ENCODE measurements at places on chromosomes 4 and X.

- no peak for DNase-seq
Measured at GRCh38 chr4:71141125-71141524, 147.7 kb downstream of the DCK start.

- no peak for DNase-seq
Measured at GRCh38 chr4:183889190-183889589, 15.9 kb upstream of the STOX2 start.

- DNase-seq, result no peak
Measured at GRCh38 chrX:13507893-13508292, 61.5 kb upstream of the EGFL6 start.

GRCh38 chr4:183492791-183493222, 12.1 kb upstream of the ING2 start:
- no peak for DNase-seq

- no peak for DNase-seq
Measured at GRCh38 chr4:164293203-164293602, 460.7 kb upstream of the SMIM31 start.

DNA sequence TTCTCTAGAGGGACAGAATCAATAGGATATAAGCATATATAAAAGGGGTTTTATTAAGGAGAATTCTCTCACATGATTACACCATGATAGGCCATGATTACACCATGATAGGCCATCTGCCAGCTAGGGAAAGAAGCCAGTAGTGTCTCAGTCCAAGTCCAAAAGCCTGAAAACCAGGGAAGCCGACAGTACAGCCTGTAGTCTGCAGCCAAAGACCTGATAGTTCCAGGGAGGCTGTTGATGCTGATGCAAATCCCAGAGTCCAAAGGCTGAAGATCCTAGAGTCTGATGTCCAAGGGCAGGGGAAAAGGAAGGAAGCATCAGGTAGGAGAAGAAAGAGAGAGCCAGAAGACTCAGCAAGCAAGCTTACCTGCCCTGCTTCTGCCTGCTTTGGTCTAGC, 411.3 kb upstream of the EMCN start:
- DNase-seq, result no peak

GRCh38 chrX:152819266-152819665, 11.3 kb downstream of the CETN2 start:
- no peak for DNase-seq

GRCh38 chrX:56751071-56751470, 22.0 kb downstream of the NBDY start:
- DNase-seq, result no peak

DNA sequence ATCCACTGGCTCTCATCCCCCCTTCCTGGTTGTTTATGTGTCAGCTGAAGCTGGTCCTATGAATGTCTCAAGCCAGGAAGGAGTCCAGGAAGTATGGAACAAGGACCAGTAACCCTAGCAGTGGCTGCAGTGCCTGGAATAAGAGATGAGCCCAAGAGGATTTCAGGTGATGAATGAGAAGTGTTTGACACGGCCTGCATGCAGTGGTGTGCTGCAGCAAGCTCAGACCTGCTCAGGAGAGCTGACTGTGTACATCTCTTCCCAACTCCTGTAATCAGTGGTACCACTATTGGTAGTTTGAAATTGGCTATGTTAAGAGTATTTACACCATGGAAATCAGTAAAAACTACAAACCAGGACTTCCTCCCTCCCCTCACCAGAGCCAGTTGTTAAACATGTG, 88.0 kb downstream of the IQCM start:
- no peak for DNase-seq

DNA sequence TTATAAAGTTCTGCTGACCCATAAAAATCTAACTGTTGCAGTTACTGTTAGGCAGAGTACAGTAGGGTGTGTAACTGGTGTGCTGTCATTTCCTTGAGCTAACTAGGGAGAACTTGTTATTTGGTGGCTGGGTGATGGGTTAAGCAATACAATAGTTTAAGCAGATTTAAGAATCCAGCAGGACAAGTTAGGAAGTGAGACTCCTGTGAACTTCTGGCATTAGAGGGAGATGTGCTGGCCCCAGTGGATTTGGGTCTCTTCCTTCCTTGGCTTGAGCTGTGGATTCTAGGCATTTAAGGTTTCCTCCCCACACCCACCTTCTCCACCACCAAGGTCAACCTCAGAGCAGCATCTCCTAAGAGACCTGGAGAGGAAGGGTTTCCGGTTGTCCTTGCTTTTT, 70.5 kb downstream of the CLCN5 start:
- no peak for DNase-seq

GRCh38 chrX:119887721-119888425, 7.8 kb upstream of the AKAP14 start:
- DNase-seq, result no peak

DNA sequence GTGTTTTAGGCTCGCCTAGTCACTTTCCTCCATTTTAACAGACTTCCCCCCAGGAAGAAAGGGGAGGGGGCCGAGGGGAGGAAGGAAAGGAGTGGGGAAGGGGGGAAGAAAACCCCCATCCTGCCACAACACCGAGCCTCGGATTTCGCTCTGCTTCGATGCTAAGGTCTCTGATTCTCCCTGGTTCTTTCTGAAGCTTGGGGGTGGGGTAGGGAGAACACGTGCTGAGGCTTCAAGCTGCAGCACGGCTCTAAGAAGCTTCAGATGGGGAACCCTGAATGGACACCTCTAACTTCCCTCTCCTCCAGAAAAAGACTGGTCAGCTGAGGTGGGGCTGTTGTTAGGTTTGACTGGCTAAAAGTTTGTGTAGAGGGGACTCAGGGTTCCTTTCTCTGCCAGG, 61.8 kb downstream of the RHOH start:
- no peak for DNase-seq

- no peak for DNase-seq
Measured at GRCh38 chr4:93084599-93085305, 743.8 kb upstream of the ATOH1 start.

GRCh38 chr4:11469650-11470437, 41.1 kb upstream of the HS3ST1 start:
- no peak for DNase-seq

- DNase-seq, result no peak
Measured at GRCh38 chr4:89765966-89766365, 71.0 kb downstream of the SNCA start.

- DNase-seq, result no peak
Measured at GRCh38 chr4:100962698-100963097, 384.6 kb downstream of the PPP3CA start.

DNA sequence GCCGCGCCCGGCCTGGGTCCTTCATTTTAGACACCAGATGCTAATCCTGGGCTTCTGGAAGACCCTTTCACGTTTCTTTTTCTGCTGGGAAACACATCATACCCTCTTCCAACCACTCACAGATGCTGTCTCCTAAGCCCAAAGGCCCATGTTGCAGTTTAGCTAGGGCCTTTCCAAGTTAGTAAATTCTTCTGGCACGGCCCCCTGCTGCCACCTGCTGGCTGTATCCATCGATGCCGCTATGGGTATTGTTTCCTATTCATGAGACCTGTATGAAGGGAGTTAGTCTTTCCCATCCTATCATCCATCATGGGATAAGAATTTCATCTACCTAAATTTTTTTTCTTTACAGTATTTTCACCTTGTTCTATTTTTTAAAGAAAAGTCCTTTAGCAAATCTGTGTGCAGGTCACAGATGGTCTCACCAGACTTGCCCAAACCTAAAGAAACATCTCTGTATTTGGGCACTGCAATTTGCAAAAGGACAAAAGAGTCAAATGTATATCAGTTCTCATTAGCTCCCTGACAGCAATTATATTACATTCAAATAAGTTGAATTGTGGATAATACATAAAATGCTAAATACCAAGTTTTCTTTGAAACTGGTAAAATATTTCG, 37.8 kb upstream of the SLC9A7 start:
- peak; percentile 14 for DNase-seq

DNA sequence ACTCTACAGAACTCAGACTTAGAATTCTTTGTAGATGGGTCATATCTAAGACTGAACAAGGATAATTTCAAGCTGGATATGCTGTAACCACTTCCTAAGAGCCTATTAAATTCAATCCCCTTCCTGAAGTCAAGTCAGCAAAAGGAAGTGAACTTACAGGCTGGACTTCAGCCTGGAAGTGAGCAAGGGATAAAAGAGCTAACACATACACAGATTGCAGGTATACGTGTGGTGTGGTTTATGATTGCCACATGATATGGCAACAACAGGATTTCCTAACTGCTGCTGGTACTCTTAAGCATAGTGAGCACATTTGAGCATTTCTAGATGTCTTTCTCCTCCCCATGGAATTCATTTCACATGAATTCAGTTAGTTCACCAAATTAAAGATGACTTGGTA, 38.2 kb upstream of the UXT start:
- no peak for DNase-seq

DNA sequence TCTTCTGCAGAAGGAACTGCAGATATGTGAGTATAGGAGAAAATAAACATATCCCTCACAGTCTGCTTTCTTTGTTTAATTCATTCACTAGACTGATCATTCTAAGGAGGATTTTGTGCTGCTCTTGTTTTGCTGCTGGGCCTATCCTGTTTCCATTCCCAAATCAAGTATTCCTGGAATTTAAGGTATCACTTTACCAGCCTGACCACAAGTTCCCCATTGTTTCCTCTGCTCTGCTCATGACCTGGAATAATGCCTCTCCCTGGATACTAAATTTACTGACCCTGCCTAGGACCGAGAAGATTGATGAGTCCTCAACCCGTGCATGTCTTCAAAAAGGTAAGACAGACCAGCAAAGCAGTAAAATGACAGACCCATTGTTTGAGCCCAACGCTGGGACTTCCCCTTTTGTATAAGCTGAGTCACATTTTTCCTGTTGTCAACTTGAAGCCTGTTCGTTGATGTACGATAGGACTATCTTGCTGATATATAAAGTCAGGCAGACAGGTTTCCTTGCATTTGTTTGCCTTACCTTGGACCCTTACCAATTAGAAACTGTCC, 85.5 kb upstream of the TET2 start:
- peak; percentile 1 for DNase-seq

- DNase-seq, result no peak
Measured at GRCh38 chr4:23135792-23136645, 443.3 kb downstream of the GBA3 start.

GRCh38 chr4:61397174-61397573, 197.0 kb downstream of the ADGRL3 start:
- DNase-seq, result no peak

- no peak for DNase-seq
Measured at GRCh38 chr4:80812145-80812544, 218.4 kb upstream of the BMP3 start.

DNA sequence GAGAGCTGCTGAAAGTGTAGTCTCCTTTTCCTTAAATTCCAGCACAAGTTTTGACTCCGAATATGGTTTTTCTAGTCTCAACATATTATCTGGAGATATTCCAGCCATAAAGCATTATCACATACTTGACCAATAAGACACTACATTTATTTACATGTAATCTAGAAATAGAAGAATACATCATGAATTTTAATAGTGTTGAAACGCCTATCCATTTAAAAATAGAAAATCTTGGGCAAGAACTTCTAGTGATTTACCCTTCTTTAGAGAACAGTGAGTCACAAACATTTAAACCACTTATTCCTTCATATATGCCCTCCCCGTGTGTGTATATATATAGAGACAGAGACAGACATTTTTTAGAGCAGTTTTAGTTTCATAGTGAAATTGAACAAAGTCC, 161.5 kb downstream of the SOWAHB start:
- no peak for DNase-seq

- no peak for DNase-seq
Measured at GRCh38 chrX:118872102-118872566, 48.5 kb downstream of the ZCCHC12 start.

DNA sequence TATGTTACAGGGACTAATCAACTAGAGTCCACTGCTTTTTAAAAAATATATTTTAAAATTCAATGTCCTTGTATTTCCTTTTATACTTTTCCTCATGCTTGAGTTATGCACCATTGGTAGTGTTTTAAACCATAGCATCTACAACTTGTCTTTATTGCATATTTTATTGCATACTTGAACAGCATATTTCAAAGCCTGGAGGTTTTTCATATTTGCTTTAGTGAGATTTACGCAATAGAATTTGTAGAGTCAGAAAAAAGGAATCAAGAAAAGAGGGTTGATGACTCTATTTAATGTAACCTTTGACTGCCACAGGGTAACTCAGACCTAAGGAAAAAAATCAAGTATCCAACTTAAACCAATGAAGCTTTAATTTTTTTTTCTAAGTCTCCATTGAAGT, 1165.7 kb upstream of the IGFBP7 start:
- no peak for DNase-seq

GRCh38 chrX:141903400-141904155, at the start of gene MAGEC1:
TSS of gene MAGEC1 (plus strand) at chrX:141903894. CDS start at chrX:141905073, 1,179 bp downstream.
- no peak for DNase-seq

DNA sequence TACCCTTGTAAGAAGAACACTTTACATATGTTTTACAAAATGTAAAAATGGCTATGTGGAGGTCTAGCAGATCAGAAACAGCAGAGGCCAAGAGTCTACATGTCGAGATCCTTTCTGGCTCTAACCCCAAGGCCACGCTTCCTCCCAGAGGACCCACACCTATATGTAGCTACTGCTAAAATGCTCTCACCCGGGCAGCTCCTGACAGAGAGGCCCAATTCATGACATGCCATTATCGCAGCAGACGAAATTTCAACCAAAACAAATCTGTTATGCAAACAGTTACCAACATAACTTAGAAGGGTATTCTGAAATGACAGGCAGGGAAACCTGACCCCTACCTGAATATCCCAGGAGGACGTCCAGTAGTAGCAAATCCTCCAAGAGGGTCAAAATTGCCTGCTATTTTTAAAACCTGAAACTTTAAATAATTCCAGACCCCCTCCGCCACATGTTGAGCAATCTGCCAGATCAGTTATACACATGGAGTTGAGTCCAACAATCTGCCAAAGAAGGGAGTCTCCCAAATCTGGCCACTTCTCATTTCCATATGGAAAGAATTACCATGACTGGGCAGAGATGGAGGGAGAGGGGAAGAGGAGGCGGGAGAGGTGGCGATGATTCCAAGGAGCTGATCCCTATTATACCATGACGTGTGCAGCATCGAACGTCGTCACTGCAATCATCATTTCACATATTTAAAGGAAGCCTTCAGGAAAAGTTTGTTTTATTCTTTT, 192.9 kb upstream of the TBL1X start:
- no peak for DNase-seq

DNA sequence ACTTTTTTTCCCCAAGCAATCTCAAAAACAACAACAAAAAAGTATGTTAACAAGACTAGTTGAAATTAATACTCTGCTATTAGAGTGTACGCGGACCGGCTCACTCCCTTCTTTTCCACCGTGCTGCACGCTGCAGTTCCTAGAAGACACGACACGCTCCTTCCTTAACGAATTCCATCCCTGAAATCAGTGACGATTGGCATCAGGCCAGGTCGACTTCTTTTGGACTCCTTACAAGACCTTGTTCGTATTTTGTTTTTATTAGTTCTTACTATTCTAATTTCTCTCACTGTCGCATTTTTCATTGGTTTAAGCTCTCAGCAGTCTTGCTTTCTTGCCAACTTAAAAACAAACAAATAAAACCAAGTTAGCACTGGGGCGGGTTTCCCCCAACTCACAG, 175.8 kb upstream of the PITX2 start:
- DNase-seq, result no peak

DNA sequence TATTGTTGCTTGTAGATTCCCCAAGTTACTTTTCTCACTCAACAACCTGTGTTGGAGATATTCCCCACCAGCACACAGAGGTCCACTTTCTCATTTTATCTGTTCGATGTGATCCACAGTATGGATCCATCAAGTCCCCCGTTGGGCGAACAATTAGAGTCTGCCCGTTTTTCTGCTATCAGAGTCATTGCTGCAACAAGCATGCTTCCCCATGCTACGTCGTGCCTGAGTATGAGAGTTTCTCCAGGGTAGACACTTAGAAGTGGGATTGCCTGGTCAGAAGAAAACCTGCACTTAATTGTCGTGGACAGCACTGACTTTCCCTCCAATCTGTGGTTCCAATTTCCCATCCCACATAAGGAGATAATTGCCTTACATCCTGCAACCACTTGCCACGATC, 62.7 kb upstream of the SHOX start:
- no peak for DNase-seq

Data from stimulated activated CD8-positive, alpha-beta memory T cell treated with anti-CD3 and anti-CD28 coated beads, Interleukin-7, amount 100 ng/mL, for 1 hour (primary cell).